Breast epithelium (tissue), 4 donors: ENCODE measurements at places on chromosomes 7 and 10. TPM values are rescaled to one million over a fixed set of nuclear protein-coding genes. Genes with fewer than 3 reads are reported as not detected.

RTKN2 gene
- total RNA-seq: 0.16 TPM

BAMBI gene
- 3.4 TPM for total RNA-seq

RNF133 gene
- total RNA-seq: 8.2 TPM

RNF148 gene
- total RNA-seq: 11.8 TPM

- DNase-seq: no peak
- H3K27me3 ChIP-seq: no peaks in the 10 kb centered on the region
- H3K36me3 ChIP-seq: no peaks in the 10 kb centered on the region
- no peaks in the 10 kb centered on the region for H3K4me1 ChIP-seq
Observed at GRCh38 chr10:45354261-45354660, 19.8 kb upstream of the ALOX5 start.

GRCh38 chr10:6247041-6247712, 44.4 kb downstream of the PFKFB3 start:
- no peak overlapping the region for H3K4me3 ChIP-seq
- no peaks in the 10 kb centered on the region for H3K27me3 ChIP-seq
- DNase-seq: no peak
- peak overlapping the region; percentile 79 for H3K27ac ChIP-seq
- no peaks in the 10 kb centered on the region for H3K36me3 ChIP-seq
